Activated CD8-positive, alpha-beta memory T cell treated with anti-CD3 and anti-CD28 coated beads, Interleukin-2, amount 10 ng/mL, durations not matched to agents 7 days and 5 days (primary cell): ENCODE measurements at places on chromosomes 5 and 9.

- H3K4me3 ChIP-seq: no peak overlapping the region
- DNase-seq: no peak
- peaks cover 44% of the 10 kb centered on the region for H3K36me3 ChIP-seq
- H3K27me3 ChIP-seq: no peaks in the 10 kb centered on the region
- peaks cover 39% of the 10 kb centered on the region for H3K4me1 ChIP-seq
These were observed 36.8 kb downstream of the SLC22A5 start for GRCh38 chr5:132406144-132406783.

- no peaks in the 10 kb centered on the region for H3K27me3 ChIP-seq
- peaks cover 9% of the 10 kb centered on the region for H3K4me1 ChIP-seq
- no peak overlapping the region for H3K27ac ChIP-seq
- no peak overlapping the region for H3K4me3 ChIP-seq
These were observed 120.2 kb upstream of the RASA1 start for GRCh38 chr5:87147441-87147840.

- no peak overlapping the region for H3K4me3 ChIP-seq
- peaks cover 40% of the 10 kb centered on the region for H3K27me3 ChIP-seq
- H3K4me1 ChIP-seq: peaks cover 9% of the 10 kb centered on the region
- no peaks in the 10 kb centered on the region for H3K36me3 ChIP-seq
These were observed 163.9 kb downstream of the ARHGEF28 start for GRCh38 chr5:73789851-73790281.

DNA sequence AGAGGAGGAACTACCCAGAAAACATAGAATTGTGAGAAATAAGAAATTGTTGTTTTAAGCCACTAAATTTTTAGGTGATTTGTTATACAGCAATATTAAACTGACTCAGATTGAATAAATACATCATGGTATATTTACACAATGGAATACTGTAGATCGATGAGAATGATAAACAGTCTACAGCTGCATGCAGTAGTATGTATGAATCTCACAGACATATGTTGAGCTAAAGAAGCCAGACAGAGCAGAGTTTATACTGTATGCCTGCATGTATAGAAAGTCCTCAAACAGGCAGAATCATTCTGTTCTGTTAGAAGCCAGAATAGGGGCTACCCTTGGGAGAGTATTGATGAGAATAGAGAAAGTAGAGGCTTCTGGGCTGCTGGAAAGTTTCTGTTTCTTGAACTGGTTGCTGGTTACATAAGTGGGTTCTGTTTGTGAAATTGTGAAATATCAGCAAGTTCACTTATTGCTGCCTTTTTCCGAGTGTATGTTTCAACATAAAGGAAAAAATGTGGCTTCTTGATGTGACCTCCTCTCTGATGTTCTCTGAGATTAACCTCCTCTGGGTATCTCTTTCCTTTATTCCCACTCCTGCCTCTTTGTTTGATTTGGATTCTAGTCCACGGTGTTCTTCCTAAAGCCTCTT, 9.6 kb downstream of the KIAA1958 start:
- H3K27ac ChIP-seq: no peak overlapping the region
- H3K4me3 ChIP-seq: no peak overlapping the region
- H3K36me3 ChIP-seq: peaks cover 44% of the 10 kb centered on the region

DNA sequence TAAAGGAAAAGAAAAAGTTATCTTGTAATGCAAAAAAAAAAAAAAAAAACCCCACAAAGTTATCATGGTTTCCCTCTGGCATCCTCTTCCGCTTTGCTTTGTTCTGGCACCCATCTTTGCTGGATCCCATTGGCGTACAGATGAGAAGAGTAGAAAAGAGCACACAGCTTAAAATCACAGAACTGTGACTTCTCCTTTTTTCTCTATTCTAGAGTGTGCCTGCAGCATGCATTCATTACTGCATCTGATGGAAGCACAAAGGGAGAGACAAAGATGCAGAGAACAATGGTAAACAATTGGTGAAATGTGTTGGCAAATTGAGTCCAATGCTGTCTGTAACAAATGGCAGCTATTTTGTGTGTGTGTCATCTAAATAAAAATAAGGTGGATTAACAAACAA, 440.8 kb upstream of the PIK3R1 start:
- H3K36me3 ChIP-seq: no peaks in the 10 kb centered on the region
- no peak overlapping the region for H3K27ac ChIP-seq
- H3K27me3 ChIP-seq: peaks cover 8% of the 10 kb centered on the region
- no peak overlapping the region for H3K4me3 ChIP-seq
- H3K4me1 ChIP-seq: no peaks in the 10 kb centered on the region

DNA sequence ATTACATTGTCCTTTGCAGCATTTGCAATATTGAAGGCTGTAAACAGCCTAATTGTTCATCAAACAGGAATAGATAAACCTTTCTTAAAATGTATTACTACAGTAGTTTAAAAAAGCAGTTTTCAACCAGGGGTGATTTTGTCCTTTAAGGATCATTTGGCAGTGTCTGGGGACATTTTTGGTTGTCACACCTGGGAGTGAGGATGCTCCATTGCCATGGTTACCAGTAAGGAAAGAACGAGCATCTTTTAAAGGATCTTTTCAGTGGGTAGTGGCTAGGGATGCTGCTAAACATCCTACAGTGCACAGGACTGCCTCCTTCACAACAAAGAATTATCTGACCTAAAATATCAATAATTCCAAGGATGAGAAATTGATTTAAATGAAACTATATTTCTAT, 596.3 kb downstream of the HINT1 start:
- H3K27ac ChIP-seq: no peak overlapping the region
- H3K27me3 ChIP-seq: no peaks in the 10 kb centered on the region
- no peak for DNase-seq
- no peaks in the 10 kb centered on the region for H3K4me1 ChIP-seq
- no peaks in the 10 kb centered on the region for H3K36me3 ChIP-seq

DNA sequence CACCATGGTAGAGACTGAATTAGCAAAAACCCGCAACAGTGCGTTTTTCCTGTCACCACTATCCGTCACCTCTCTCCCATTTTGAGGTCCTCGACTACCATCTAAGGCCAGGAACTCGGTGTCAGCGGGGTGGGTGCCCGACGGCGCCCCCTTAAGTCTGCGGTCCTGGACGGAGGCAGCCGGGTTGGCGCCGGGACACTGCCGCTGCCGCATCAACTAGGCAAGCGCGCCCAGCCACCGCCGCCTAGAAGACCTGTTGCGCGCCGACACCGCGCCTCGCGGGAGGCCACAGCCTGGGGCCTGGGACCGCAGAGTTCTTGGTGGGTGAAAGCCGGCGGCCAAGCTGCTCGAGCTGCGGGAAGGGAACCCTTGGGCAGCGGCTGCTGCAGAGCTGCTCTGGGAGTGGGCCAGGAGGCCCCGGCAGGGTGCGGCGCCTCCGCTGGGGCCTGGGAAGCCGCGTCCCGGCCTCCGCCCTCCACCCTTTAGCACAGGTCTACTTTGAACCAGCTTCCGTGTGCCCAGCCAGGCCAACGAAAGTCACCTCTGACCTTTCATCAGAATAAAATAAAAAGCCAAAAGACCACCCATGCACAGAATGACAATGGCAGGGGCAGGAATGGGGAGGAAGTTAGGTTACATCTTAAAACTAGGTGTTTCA, 3.5 kb downstream of the FOXB2 start:
- peaks cover 76% of the 10 kb centered on the region for H3K27me3 ChIP-seq
- H3K27ac ChIP-seq: no peak overlapping the region
- peaks cover 8% of the 10 kb centered on the region for H3K4me1 ChIP-seq
- no peak overlapping the region for H3K4me3 ChIP-seq
- peaks cover 6% of the 10 kb centered on the region for H3K36me3 ChIP-seq
- no peak for DNase-seq

- H3K4me1 ChIP-seq: no peaks in the 10 kb centered on the region
- H3K36me3 ChIP-seq: no peaks in the 10 kb centered on the region
- H3K27ac ChIP-seq: no peak overlapping the region
- no peak overlapping the region for H3K4me3 ChIP-seq
These were observed 30.0 kb downstream of the IRX1 start for GRCh38 chr5:3625626-3626025.

DNA sequence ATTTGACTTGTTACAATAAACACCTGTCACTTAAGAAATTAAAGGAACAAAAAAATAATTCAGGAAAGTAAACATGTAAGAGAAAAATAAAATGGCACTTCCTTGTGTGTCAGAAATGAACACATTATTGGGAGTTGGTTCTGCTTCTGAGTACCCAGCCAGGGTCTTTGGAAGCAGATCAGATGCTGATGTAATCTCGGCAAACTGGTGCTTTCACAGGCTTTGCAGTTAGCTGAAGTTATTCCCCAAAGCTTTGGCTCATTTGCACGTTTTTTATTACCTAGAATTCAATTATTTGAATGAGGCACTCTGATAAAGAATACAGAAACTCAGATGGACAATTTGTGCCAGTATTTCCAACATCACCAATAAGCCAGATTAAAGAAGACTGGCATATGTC, 10.9 kb downstream of the CDH18 start:
- no peaks in the 10 kb centered on the region for H3K4me1 ChIP-seq
- DNase-seq: no peak
- H3K27me3 ChIP-seq: no peaks in the 10 kb centered on the region
- no peak overlapping the region for H3K4me3 ChIP-seq
- H3K27ac ChIP-seq: no peak overlapping the region

DNA sequence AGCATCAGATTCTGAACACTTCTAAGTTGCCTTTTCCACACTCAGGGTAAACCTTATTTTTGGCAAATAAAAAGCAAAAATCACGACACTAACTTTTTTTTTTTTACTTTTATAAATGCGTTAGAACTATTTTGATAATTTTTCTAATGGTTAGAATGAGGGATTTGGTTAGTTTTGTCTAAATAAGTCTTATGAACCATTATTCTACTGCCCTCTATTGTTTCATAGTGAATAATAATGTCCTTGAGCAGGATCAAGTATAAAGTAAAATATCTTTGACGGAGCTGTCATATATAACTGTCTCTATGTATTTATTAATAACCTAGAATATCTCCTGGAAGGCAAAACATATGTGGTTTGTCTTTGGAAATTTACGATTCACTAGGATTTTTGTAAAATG, 631.8 kb downstream of the GABRG2 start:
- no peak for DNase-seq
- no peaks in the 10 kb centered on the region for H3K36me3 ChIP-seq
- H3K4me1 ChIP-seq: no peaks in the 10 kb centered on the region
- H3K27me3 ChIP-seq: no peaks in the 10 kb centered on the region
- no peak overlapping the region for H3K4me3 ChIP-seq
